T-helper 1 cell (primary cell): ENCODE measurements at places on chromosomes 6 and 20.

DNA sequence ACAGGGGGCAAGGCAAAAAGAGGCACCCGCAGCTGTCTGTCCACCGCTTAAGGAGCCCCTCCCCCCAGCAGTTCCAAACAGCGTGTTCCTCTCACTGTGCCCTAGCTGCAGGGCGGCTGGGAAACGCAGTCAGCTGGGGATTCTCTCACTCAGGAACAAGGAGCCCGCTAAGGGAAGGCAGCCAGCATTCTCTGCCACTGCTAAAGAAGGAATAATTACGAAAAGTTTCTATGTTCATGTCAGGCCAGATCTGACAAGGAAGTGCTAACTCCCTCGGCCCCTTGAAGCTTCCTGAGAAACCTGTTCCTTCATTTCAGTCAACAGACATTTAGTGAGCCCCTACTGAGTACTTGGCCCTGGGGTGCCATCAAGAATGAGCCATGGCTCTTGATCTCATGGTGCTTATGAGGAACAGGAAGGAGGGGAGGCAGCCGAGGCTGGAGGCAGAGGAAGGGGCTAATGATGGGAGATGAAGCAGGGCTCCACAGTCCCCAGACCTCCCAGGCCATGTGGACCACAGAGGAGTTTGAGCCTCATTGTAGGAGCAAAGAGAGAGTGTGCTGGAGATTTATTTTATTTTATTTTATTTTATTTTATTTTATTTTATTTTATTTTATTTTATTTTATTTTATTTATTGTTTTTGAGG, 101.7 kb upstream of the PMEPA1 start:
- DNase-seq: no peak

DNA sequence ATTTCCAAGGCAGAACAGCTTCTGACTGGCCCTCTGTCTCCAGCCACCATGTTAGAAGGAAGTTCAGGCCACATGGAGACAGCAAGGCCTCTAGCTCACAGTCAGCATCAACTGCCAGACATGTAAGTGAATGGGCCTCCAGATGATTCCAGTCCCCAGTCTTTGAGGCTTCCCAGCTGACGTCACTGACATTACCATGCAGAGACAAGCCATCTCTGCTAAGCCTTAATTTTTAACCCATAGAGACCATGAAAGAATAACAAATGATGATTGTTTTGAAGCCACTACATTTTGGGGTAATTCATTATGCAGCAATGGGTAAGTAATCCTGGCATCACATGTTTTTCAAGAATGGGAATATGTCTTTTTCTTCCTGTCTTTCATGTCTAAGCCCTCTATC, 11.3 kb upstream of the DEFB129 start:
- no peak for DNase-seq

DNA sequence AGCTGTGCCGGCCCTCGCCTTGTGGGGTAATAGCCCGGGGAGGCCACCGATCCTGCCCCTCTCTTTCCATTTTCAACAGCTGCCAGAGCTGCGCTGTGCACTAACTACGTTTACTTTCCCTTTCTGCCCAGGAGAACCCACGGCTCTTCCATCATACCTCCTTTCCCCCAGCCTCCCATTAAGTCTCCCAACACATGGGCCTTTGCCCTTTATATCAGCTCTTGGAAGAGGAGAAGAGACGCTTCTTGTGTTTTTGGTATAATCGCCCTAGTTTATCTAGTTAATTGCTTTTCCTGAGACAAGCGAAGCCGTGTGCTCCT, 637 bp downstream of the UBR2 start:
- no peak for DNase-seq

GRCh38 chr20:20847814-20848213, 135.4 kb upstream of the RALGAPA2 start:
- DNase-seq: no peak

- DNase-seq: no peak
Observed at GRCh38 chr6:2578767-2579166, 172.0 kb downstream of the MYLK4 start.

DNA sequence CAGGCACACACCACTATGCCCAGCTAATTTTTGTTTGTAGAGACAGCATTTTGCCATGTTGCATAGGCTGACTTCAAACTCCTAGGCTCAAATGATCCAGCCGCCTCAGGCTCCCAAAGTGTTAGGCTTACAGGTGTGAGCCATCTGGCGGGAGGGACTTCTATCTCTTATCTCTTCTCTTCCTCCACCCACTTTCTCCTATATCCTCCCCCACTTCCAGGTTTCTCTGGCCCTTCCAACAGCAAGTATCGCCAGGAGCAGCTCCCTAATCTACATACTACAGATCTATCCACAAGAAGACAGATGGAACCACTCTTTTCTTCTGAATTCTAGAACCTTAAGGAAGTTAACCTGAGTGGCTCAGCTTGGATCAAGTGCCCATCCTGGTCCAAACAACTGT, 5.1 kb upstream of the TOP1 start:
- DNase-seq: no peak

DNA sequence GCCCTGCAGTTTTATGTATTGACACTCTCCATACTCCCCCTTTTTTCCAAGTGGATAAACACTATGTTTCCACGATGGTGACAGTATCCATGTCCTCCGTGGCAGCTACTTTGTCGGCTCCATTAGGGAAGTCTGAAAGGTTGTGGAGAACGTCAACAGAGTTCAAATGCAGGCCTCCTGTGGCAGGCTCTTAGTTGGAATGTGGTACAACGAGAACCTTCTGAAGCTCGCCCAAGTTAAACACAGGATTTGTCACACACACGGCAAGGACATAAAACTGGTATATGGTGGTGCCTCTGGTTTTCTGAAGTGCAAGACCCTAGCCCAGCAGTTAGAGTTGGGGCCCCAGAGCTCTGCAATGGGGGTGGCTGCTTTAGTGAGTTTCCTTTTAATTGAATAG, 187.0 kb upstream of the TAB2 start:
- no peak for DNase-seq

- no peak for DNase-seq
Observed at GRCh38 chr6:16639684-16640480, 121.4 kb downstream of the ATXN1 start.

DNA sequence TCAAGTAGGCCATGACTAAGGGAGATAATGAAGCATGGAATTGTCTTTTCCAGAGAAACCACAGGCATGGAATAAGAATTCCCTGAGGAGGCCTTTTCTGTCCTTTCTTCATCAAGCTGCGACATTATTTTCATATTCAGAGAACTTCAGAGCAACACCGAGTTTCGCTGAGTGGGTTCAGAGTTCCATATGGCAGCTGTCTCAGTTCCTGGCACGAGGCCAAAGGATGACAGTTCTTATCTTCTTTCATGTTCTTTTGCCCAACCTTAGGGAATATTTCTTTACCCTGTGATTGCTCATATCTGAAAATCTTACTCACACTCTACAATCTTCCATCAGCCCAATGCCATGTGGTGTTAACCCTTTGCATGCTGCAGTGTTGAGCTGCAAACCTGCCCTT, 135.3 kb upstream of the BMP2 start:
- DNase-seq: no peak

DNA sequence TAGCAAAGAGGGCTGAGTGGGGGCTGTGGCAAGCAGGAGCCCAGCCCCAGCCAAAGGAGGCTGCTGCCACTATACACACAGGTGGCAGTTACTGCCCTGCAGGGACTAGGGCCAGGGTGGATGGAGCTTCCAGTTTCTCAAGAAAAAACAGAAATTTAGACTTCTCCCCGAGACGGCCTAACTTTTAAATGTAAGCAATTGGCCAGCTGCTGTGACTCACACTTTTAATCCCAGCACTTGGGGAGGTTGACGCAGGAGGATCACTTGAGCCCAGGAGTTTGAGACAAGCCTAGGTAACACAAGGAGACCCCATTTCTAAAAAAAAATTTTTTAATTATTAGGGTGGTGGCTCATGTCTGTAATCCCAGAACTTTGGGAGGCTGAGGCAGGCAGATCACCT, 98.2 kb upstream of the NFATC2 start:
- DNase-seq: no peak

- no peak for DNase-seq
Observed at GRCh38 chr20:34473262-34473883, 42.8 kb upstream of the DYNLRB1 start.

DNA sequence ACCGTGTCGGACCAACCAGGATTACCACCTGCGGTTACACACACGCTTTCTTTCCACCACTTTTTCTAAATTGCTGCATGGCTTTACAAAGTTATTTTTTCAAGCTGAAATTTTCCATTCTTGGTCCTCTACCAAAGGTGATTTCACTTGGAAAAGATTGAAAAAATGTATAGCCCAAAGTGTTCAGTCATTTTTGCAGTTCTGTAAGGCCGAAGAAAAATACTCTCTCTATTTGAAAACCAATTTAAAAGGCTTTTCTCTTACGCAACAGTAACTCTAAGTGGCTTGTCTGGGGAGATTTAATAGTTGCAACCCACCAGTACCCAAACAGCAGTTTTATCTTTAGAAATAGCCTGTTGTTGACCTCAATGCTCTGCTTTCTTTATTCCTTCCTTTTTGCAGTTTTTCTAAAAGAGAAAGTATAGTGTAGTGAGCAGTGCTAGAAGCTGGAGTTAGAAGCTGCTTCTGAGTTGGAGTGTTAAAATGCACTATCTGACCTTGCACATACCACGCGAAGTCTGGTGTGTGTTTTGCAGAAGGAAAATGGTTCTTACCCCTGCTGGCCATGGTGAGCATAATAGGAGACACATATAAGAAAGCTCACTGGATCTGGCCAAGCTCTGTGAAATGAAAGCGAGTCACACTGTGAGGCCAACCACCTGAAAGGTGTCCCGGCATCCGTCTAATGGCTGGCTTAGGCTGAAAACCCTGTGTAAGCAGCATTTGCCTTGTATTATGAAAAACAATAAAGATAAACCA, 271.6 kb upstream of the PRND start:
- DNase-seq: no peak

DNA sequence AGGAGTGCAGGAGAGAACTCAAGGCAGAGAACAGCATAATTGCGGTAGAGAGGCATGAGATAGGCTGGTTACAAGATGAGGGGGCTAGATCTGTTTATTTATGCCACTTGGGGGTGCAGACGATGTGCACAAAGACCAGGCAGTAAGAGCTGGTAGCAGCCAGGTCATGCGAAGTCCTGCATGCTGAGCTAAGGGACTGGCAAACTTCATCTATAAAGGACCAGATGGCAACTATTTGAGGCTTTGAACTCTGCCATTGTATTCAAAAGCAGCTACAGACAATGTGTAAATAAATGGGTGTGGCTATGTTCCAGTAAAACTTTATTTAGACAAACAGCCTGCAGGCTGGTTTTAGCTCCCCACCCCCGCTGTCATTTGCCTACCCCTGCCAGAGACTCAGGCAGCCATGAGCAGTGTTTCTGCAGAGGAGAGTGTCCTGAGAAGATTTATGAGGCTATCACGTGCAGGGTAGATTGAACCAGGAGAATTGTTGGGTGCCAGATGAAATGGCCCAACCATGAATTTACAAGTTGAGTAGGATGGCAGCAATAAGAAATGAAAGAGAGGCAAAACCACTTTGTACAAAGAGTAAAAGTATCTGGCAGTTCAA, 253.4 kb upstream of the MOCS1 start:
- no peak for DNase-seq
